Activated naive CD4-positive, alpha-beta T cell treated with anti-CD3 and anti-CD28 coated beads for 36 hours (primary cell): ENCODE measurements at places on chromosomes 5 and 9. TPM values are rescaled to one million over a fixed set of nuclear protein-coding genes. Genes with fewer than 3 reads are reported as not detected.
A peak's percentile ranks its signal among the peaks of the same experiment; 100 is the strongest.

CNTFR gene
- not detected for total RNA-seq

GPX3 gene
- not detected for total RNA-seq

PCAT7 gene
- not detected for total RNA-seq

CCL19 gene
- total RNA-seq: not detected

CDO1 gene
- total RNA-seq: 0.67 TPM

CENPP gene
- 24.9 TPM for total RNA-seq

SMIM33 gene
- total RNA-seq: 0.14 TPM

MACROH2A1 gene
- 153 TPM for total RNA-seq

ACOT12 gene
- total RNA-seq: not detected

OR1J2 gene
- total RNA-seq: not detected

IFNA13 gene
- total RNA-seq: not detected

DCAF10 gene
- total RNA-seq: 10.9 TPM

PCDHA6 gene
- total RNA-seq: not detected

GRCh38 chr5:2433086-2433485 lies 318.4 kb downstream of the IRX2 start:
- no peak for DNase-seq

DNA sequence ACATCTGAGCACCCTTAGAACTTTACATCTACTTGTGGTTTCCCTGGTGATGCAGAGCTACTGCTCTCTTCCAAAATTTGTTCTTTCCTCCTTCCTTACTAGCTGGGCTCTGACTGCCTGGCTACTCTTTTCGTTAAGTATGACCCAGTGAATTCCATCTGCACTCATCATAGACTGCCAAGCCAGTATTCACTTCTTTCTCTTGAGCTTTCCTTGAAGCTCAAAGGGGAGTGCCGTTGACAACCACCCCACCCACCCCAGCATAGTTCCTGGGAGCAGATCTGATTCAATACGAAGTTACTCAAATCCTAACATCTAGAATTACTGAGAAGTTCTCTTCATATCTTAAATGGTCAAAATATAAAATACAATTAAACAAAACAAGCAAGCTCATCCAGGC lies 190.5 kb downstream of the ADAMTS12 start:
- no peak for DNase-seq

DNA sequence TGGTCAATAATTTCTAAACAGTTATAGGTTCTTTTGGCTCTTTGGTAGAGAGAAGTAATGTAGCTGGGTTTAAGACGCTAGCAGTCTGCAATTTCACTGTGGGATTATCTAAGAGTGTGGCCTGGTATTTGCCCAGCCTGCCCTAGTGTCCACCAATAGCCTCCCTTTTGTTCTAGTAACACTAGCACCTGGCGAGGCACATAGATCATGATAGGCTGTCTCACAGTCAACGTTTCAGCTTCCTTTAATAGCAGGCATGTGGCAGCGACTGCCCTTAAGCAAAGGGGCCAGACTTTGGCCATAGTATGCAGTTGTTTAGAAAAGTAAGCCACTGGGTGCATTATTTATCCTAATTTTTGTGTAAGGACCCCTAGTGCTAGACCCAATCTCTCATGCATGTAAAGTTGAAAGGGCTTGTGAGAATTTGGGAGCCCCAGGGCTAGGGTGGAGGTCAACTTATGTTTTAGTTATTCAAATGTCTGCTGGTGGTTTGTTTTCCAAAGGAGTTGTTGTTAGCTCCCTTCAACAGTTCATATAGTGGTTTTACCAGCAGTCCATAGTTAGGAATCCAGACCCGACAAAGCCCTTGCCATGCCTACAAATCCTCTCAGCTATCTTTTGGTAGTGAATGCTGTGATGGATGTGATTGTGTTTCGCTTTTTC lies 274.3 kb downstream of the HTR1A start:
- DNase-seq: no peak

GRCh38 chr5:153551537-153552079 lies 61.1 kb downstream of the GRIA1 start:
- no peak for DNase-seq

DNA sequence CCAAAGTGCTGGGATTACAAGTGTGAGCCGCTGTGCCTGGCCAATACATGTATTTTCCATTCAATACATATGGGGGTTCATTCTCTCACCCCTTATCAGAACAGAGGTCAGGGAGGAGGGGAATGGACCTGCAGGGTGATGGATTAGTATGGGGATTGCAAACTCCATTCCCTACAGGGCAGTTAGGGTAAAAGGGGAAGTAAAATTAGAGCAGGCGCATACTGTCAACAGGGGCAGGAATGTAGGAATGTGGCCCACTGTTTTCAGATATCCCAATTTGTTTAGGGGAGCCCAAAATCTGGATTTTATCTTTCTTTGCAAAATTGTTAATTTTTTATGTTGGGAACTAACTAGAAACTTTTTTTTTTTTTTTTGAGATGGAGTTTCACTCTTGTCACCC lies 46.4 kb upstream of the SLC44A1 start:
- no peak for DNase-seq

- DNase-seq: peak; percentile 31
Measured at GRCh38 chr9:99822806-99823591, 1.3 kb downstream of the NR4A3 start.

- DNase-seq: no peak
Measured at GRCh38 chr5:87184605-87185004, 83.1 kb upstream of the RASA1 start.

- DNase-seq: no peak
Measured at GRCh38 chr9:32672469-32672868, 37.0 kb upstream of the TAF1L start.

DNA sequence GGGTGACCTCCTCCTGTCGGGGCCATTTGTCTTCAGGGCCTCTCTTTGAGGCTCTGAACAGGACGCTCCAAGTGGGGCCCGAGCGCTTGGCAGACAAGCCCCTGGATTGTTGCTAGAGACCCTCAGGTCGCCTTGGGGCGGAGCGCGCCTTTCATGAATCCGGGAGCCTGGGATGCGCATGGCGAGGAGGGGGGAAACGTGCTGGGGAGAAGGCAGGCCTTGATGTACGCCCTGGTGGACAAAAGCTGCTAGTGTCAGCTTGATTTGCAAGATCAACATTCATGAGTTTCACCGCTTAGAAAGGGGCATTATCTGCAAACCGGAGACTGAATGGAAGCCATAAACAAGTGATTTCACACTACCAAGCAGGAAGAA lies 226.3 kb downstream of the SMARCA2 start:
- no peak for DNase-seq

- DNase-seq: no peak
Measured at GRCh38 chr9:129138476-129139232, 27.4 kb downstream of the PTPA start.

GRCh38 chr9:9913276-9913832 lies 699.4 kb downstream of the PTPRD start:
- DNase-seq: no peak

DNA sequence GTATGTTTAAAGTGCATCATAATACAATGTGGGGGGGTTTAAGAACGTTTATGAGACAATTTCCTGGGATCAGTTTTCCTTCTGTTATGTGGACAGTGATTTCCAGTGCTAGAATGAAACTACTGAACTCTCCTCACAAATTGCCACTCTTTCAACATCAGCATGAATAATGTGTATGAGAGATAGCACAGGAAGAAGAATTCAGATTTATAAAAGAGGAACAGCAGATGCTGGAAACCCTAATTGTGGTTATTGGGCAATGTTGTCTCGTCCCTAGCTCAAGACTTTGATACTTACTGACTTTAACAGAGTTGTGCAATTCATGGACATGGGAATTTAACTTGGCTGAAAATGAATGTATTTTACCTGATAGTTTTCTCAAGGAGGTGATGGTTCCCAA lies 410.8 kb upstream of the MEF2C start:
- no peak for DNase-seq

GRCh38 chr5:163094492-163095180 lies 342.8 kb upstream of the CCNG1 start:
- no peak for DNase-seq

DNA sequence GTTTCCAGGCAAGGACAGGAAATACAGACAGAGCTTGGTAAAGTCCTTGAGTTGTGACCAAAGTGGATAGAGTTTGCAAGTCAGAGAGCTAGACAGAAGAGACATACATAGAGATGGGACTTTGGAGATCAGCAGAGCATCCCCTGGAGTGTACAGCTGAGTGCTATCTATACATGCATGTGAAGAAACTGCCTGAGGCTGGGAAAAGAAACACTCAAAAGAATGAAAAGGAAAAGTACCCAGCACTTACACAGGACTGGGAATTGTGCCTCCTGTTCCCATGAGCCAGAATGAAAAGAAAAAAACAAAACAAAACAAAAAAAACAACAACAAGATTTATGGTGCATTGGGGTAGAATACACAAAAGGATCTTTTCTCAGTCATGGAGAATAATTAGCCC lies 606.4 kb downstream of the ZNF608 start:
- DNase-seq: no peak

DNA sequence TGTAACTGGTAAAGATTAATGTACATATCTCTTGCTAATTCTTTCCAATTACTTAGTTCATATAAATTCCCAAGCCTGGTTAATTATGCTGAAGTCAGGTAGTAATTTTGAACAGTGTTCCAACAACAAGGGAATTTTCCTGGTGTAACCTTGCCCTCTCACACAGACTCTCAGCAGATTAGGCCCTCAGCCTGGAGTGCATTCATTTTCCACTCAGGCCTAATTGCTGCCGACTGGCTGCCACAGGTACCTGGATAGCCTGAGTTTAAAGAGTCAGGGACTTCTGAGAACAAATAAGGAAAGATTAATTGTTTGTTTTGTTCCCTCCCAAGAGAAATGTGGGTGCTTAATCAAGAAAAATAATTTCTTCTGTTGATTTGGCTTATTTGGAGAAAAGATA lies 71.4 kb downstream of the PPIC start:
- no peak for DNase-seq

DNA sequence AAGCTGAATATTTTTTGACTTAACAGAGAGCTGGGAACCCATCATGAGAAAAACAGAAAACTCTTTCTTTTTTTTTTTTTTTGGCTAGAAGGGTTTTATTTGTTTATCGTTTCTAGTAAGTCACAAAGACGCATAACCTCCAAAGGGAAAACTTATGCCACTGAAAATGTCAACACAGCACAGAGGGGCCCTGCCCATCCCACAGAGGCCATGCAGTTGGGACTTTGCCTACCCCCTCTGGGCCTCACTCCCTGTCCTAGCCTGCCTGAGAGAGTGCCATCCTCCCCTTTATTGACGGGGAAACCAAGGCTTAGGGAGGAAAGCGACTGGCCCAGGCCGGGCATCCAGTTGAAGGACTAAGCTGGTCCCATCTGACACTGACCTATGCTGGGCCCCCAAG lies 74.7 kb downstream of the VAV2 start:
- no peak for DNase-seq

DNA sequence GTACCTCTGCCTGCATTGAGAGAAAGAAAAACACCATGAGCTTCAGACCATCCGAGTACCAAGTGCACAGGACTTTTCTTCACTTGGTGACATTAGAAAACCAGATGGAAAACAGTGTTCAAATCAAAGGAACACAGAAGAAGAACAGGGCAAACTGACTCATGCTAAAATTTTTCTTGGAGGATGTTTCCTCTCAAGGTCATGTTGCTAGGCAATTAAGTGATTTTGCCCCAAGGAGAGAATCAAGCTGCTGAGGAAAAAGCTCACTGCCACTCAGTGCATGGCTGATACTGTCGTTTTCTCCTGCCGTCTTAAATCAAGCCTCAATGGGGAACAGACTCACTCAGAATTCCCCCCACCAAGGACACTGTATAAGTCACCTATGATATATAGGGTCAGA lies 57.9 kb upstream of the SIMC1 start:
- no peak for DNase-seq

DNA sequence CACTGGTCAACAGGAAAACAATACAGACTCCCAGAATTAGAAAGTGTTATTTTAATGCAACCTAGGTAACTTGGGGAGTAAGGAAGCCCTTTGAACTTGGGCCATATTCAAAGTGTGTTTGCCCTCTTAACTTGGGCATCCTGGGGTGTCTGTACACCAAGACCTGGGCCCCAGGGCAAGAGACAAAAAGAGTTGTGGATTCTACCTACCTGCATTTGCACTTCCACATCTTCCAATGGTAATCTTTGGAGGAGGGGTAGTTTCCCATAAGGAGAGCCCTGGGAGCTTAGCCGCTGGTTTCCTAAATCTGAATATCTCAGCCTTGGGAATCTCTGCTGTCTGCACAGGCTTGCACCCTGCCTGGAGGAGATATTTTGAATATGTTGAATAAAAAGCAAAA lies 8.5 kb downstream of the WNT8A start:
- DNase-seq: no peak

DNA sequence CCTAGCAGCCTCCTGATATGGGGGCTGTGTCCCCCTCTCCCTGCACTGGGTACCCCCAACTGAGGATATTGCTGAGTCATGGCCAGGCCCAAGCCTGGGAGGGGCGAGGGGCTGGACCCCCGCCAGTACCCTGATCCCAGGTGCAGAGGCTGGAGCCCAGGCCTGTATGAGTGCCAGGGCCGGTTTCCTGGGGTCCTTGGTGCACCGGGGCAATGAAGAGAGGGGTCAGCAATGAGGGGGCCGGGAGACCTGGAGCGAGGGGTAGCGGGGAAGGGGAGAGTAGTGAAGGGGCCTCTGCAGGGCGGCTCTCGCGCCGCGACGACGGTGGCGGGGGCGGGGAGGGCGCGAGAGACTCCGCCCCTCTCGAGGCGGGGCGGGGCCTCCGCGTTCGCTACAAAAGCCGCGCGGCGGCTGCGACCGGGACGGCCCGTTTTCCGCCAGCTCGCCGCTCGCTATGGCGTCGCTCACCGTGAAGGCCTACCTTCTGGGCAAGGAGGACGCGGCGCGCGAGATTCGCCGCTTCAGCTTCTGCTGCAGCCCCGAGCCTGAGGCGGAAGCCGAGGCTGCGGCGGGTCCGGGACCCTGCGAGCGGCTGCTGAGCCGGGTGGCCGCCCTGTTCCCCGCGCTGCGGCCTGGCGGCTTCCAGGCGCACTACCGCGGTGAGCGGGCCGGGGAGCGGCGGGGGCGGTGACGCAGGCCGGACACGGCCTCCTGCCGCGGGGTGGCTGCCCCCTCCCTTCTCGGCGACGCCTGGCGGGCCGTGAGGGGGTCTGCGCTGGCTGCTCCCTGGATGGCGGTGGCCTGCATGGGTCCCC lies at the start of gene SQSTM1:
TSS of gene SQSTM1 (plus strand) at position 423 of the 815 bp plus-strand sequence. CDS start at position 455, 32 bp downstream.
- DNase-seq: peak; percentile 74

- no peak for DNase-seq
Measured at GRCh38 chr5:150595466-150596031, 44.9 kb upstream of the SYNPO start.

DNA sequence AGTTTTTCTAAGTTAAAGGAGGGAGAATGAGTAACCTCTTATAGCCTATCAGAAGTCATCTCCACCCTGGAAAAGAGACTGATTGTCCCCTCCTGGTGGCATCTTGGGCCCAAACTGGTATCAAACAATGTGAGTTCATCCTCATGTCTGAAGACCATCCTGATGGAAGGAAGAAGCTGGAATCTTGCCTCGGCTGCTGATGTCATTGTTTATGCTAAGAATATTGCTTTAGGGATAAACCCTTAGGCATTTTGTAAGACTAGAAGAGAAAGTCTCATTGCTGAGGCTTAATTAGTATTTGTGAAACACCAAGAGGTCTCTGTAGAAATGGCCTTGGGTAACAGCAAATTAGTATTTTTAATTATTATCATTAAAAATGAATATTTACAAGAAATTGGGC lies 65.7 kb upstream of the KCNN2 start:
- DNase-seq: no peak

GRCh38 chr5:133830281-133830680 lies 138.1 kb downstream of the C5orf15 start:
- DNase-seq: no peak
